SIG-M5 (cell line): ENCODE measurements at places on chromosomes 6 and 20.

- no peak for DNase-seq
These were observed at the start of gene CCDC170 for GRCh38 chr6:151493804-151494234. CCDC170 (plus strand) TSS chr6:151494017; CDS start chr6:151494129, 112 bp downstream.

GRCh38 chr6:17268114-17268513, 13.0 kb upstream of the RBM24 start:
- no peak for DNase-seq

DNA sequence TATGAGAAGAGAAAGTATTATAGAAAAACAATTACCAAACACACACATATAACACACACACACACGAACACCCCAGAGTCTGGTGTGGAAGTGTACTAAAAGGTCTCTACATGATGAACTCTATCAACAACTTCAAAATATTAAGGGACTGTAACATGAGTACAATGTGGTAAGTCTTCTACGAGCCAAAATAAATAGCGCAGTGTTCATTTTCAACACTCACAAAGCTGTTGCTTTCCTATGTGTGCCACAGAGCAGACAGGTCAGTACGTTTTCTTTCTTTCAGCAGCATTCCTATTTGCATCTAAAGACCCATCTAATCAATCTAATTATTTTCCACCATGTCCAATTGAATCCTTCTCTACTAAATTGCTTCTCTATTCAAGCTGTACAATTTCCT, 12.1 kb upstream of the CNKSR3 start:
- DNase-seq: no peak

DNA sequence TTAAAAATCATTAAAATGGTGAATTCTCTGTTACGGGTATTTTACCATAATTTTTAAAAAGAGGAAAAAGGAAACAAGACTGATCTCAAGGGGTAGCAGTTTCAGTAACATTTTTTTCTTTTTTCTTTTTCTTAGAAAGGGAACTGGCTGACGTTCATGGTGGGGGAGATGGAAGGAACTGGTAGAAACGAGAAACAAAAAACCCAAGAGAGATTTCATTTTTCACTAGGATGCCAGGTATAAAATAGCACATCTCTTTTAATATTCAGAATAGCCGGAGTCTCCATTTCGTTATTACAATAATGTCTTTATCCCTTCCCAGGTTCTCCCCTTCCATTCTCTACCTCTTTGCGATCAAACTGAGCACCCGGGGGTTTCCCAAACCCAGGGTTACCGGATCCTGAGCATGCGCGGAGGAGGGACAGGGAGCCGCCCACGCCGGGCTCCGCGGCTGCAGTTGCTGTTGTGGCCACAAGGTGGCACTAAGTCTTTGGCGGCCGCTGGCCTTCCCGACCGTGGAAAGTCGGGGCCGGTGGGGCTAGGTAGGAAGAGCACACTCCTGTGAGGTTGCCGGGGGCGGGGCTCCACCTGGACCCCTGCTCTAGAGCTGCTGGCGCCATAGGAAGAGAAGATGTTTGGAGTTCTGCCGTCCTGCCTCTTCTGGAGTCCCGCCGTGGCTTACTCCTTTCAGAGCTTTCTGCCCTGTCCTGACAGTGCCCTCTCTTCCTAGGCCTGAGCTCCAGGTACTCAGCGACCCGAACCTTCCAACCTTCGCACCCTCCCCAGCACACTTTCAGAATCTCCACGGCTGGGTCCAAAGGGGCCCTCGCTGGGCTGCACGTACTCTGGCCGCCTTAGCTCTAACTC, 146.8 kb downstream of the SH3BGRL2 start:
- DNase-seq: no peak

GRCh38 chr20:53376021-53376420, 217.6 kb downstream of the ZNF217 start:
- DNase-seq: no peak

GRCh38 chr6:155419161-155419560, 36.5 kb downstream of the NOX3 start:
- no peak for DNase-seq

- no peak for DNase-seq
These were observed 258.1 kb upstream of the EPHA7 start for GRCh38 chr6:93677264-93677965.
